ENCODE measurements at places on chromosomes 2 and 18. TPM values are rescaled to one million over a fixed set of nuclear protein-coding genes. Genes with fewer than 3 reads are reported as not detected.
A peak's percentile ranks its signal among the peaks of the same experiment; 100 is the strongest.

DNA sequence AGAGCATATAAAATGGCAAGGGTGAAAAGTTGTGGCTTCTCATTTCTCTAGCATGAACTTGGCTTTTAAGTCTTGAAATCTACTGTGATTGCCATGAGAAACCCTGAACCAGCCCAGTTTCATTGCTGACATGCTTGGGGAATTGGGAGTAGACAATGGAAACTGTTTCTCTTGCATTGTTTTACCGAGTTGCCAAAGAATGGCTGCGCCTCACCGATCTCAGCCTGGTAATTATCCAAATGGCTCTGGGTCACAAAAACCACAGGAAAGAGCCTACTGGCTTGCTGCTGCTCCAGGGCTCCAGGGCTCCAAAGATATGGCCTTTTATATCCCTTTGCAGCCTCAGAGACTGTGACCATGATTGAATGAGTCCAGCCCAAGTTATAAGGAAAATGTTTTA, 310.4 kb upstream of the NT5C1B start:
- no peak for DNase-seq

GRCh38 chr2:144999071-144999875, 479.4 kb upstream of the ZEB2 start:
- DNase-seq, result no peak

- DNase-seq, result no peak
Observed at GRCh38 chr2:126839796-126840195, 58.9 kb upstream of the TEX51 start.

DNA sequence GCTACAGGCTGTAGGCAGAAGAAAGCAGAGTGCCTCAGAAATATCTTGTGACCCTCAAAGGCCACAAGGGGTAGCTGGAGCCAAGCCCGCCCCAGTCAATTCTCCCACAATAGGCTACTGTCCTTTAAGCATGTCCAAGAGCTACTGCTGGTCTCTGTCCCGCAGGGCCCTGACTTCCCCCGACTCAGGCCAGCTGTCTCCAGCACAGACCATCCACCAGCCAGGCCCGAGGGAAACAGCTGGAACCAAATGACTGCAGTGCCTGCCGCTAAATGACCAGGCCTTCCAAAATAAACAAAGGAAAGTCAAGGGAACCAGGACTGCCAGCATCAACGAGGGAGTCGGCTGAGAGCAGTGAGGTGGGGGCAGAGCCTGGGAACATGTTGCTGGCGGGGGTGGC, 36.7 kb downstream of the MCFD2 start:
- peak; percentile 51 for DNase-seq

DNA sequence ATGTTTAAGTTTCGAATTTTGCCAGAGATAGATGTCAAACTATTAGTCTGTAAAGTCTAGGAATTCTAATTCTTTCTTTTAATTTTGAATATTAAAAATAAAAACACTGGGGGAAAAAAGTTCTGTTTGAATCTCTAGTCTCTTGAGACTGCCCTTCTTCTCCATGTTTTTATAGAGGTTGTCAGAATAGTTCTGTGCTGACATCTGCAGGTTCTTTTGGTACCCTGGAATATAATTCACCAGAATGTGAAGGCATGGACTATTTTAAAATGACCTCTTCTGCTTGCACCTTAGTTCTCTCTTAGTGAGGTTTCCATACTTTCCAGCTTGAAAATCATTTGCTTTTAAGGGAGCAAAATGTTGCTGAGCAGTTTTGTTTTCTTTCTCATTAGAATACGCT, 121.0 kb upstream of the MSTN start:
- no peak for DNase-seq

DNA sequence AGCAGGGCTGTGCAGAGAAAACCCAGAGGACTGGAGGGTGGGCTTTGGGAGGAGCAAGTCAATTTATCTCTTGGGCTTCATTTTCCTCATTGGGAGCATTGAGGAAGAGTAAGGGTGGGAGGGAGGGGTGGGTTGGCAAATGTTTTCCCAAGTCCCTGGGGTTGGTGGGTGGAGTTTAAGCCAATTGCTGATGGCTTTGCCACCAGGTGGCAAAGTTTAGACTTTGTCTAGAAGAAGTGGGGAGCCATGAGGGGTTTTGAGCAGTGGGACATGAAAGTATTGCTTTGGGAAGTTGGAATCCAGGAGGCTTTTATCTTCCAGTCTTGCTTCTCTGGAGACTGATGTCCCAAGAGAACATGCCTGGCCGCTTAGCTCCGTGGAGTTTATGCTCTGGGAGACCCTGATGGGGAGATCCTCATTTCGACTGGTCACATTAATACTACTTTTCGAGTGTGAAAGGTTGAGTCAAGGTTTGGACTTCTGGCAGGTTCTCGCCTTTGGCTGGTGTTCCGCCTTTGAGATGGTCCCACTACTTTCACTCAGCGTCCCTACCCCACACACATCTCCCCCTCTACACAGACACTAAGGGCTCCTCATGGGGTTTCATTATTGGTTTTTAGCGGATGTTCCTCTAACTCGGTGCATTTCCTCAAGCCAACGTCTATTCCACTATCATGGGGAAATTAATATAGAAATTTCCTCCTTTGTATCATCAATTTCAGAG, 126.7 kb downstream of the PRKCE start:
- no peak for DNase-seq

GRCh38 chr2:239201884-239202283, 198.9 kb downstream of the HDAC4 start:
- no peak for DNase-seq

GRCh38 chr18:40673150-40673549, 1281.9 kb upstream of the PIK3C3 start:
- DNase-seq, result no peak

- DNase-seq, result no peak
Observed at GRCh38 chr2:166351319-166351718, 24.4 kb downstream of the SCN9A start.

GRCh38 chr2:59926731-59927130, 626.7 kb downstream of the BCL11A start:
- no peak for DNase-seq

DNA sequence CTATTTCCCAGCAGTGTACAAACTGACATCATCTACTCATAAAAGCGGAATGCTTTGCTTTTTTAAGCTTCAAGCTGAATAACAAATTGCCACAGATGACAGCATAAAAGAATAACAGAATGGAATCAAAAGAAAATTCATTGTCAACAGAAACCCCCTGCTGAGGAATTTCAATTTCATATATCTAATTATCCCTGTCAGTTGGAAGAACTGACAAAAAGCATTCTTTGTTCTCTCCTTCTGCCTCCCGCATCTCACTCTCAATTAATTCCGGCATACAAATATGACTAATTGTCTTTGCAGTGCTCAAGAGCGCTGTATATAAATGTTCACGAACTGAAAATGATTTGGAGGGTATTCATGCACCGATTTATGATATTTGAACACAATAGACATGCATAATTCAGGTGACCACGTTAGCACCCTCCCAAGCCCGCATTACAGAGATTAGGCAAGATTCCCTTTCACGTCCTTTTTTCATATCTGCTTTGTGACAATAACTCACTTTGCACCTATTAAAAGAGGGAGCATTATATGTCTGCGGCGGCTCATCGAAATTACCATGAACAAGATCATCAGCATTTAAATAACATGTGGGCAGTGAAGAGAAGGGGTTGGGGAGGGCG, 277.7 kb upstream of the SALL3 start:
- no peak for DNase-seq

GRCh38 chr2:103144837-103145236, 383.0 kb downstream of the TMEM182 start:
- no peak for DNase-seq

DNA sequence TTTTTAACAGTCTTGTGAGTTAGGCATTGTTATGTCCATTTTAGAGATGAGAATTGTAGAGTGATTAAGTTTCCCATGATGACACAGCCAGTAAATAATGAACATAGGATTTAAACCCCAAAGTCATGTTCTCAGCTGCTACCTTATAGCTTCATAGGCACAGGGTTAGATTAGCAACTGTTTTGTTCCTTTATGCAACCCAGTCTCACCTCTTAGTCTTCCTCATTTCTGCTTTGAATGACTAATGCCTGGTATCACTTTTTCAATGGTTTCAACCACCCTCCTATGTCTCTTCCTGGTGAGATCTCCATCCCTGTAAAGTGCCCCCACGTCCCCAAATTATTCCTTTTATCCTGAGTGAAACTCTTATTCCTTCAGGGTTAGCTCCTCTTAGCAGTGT, 44.3 kb downstream of the MFSD6 start:
- DNase-seq, result no peak

DNA sequence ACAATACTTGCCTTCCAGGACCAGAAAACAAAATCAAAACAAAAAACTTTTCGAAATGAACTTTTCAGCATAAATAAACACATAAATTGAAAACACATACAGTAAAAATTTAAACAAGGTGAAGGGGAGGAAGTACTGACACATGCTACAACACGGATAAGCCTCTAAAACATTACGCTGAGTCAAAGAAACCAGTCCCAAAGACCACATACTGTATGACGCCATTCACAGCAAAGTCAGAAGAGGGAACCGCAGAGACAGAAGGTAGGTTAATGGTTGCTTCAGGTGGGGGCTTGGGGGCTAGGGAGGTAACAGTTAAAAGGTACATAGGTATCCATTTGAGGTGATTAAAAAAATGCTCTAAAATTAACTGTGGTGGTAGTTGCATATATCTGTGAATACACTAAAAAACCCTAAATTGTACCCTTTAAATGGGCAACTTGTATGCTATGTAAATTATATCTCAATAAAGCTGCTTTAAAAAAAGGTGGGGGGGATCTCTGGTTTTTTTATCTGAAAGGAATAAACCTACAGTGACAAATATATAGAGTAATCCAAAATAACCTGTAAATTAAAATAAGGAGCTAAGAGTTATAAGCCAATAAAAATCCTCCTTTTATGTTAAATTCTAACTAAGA, 7.1 kb downstream of the COX7A2L start:
- DNase-seq, result no peak

The GALNT3 gene
- total RNA-seq, result 82.8 TPM

The IL36B gene
- total RNA-seq, result not detected

The NYAP2 gene
- total RNA-seq, result 0.09 TPM

The TMEM247 gene
- total RNA-seq, result not detected

The AGXT gene
- 1.0 TPM for total RNA-seq
